ENCODE measurements at places on chromosomes 2 and 18.

DNA sequence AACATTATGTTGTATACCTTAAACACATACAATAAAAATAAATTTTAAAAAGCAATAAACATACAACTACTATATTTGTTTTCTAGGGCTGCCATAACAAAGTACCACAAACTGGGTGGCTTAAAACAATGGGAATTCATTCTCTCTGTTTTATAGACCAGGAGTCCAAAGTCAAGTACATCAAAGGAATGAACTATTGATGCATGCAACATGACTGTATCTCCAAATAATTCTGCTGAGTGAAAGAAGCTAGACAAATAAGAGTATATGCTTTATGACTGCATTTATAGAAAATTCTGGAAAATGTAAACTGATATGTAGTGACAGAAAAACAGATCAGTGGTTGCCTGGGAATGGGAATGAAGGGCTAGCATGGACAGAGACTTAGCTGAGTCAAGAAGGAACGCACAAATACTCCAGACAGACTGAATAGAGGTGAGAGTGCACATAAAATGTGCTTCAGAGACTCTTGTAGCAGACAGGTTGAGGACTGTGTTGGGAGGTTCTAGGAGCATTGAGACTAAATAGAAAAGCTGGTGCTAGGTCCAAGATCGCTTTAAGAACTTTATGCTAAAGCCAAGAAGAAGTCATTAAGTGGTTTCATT is 11.0 kb upstream of the PLA2R1 start:
- DNase-seq, result no peak

DNA sequence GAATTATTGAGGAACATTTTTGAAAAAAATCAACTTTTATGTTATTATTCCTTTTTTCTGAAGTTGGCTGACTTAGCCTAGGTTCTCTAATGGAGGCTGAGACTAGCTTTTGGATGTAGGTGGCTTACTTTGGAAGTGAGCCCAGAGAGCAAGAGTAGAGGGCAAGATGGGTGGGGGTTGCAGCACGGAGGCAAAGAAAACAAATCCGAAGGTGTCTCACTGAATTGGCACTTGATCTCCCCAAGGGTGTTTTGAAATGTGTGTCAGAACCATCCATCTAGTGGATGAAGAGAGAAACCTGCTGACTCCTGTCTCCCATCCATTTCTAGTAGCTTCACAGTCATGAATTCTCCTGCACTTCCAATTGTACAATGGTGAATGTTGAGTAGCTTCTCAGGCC is 390.7 kb downstream of the TMEM182 start:
- no peak for DNase-seq

DNA sequence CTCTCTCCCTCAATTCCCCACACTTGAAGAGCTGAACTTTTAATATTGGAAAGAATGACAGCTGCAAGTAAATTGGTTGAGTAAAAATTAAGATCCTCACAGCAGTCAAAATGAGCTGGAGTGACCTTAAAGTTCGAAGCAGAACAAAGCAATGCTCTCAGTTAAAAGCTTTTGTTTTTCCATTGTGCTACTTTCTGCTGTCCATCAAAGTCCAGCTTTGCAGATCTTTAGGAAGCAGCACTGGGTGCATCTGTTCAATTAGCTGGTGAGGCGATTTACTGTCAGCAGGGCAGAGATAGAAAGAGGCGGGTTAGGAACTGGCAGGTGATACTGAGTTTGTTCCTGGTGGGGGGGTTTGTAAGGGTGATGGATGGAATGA is 834.8 kb downstream of the CPS1 start:
- no peak for DNase-seq

DNA sequence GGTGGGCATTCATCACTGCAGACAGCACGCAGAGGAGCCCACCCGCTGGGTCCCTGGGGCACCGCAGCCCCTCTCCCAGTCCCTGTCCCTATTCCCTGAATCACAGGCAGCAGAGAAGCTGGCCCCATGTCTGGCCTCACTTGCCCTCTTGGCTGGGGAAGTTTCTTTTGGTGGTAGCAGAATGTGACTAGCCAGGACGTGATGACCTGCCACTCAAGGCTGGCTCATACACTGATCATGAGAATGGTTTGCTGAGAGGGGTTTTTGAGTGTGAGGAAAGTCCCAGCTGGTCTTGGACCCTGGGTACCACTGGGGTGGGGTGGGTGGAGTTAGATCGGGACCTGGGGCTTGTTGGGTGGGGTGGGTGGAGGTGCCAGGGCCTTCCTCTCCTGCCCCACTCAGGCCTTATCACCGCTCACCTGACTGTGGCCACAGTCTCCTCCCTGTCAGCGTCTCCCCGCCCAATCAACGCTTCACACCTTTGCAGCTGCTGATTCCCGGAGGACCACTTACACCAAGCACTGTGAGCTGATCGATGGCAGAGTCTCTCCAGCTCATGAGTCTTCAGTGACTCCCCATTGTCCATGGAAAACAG is 28.9 kb upstream of the FOSL2 start:
- DNase-seq, result no peak

DNA sequence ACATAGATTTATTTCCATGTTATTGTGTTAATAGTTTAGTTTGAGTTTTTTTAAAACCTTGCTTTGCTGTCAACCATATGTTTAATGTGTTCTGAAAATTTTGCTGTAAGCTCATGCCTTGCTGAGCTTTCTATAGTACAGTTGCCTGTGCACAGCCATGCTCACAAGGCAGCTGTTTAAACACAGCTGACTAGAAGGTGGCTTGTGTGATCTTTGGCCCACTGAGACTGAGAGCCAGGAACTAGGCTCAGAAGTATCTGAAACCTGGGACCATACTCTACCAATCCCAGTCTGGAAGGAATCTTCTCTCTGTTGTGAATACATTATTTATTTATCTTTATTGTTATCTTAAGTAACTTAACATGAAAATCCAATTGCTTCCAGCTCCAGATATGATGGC is 350.5 kb downstream of the KIAA1328 start:
- DNase-seq, result no peak

DNA sequence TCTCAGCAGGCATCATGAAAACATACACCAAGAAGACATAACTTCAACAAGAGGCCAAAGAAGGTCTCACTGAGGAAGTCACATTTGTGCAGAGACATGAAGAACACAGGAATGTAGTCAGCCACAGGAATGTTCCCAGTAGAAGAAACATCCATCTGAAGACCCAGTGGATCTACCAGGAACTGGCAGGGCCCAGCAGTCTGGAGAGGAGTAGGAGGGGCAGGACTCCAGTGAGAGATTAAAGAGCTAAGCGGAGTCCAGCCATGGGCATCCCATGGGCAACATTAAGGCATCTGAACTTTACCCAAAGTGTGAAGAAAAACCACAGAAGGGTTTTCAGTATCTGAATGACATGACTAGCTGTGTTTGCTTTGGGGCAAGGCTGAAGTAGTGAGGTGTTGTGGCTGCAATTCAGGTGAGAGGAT is 103.1 kb downstream of the UPP2 start:
- DNase-seq, result no peak

GRCh38 chr2:143953451-143954030 is 566.4 kb downstream of the ZEB2 start:
- DNase-seq, result no peak

DNA sequence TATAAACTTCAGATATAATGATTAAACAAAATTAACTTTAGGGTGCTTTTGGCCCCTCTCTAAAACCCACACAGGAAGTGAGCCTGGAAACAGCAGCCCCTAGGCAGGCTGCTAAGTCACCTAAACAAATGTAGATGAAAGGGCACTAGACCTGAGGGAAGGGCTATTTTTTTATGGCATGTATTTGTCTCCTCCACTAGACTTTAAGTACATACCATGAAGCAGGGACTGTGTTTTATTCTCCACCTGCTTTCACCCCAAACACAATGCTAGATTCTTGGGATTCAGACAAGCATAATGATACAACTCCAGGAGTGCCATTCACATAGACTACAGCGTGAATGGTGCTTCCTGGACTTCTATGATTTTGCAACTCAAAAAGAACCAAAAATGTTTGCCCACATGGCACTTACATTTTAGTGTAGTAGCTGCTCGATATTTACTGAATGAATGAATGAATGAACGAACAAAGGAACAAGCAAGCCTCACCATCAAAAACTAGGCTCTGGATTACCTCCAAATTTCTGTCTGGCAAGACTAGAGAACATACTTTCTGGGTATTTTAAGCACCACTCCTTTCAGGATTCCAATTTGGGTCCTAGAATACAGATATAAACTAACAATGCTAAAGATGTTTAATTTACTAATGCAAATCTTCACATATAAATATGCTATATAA is 10.1 kb downstream of the ATAD2B start:
- DNase-seq, result no peak

DNA sequence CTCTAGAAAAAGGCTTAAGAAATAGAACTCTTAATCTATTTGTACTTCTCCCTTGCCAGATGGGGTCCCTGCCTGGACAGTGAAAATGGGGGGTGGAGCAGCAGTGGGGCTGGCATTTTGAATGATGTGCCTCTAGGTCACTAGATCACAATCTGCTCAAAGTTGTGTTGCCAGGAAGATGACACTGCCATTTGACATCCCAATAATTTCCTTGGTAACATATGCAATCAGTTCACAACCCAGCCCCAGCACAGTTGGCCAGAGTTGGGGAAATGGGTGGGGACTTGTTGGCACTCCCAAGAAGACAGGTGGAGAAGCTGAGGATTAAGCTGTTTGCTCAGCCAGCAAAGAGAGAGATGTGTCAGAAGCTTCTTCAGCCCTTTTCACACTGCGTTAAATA is 558.3 kb upstream of the KLHL29 start:
- no peak for DNase-seq

GRCh38 chr2:235666213-235666781 is 172.5 kb downstream of the AGAP1 start:
- DNase-seq, result no peak

DNA sequence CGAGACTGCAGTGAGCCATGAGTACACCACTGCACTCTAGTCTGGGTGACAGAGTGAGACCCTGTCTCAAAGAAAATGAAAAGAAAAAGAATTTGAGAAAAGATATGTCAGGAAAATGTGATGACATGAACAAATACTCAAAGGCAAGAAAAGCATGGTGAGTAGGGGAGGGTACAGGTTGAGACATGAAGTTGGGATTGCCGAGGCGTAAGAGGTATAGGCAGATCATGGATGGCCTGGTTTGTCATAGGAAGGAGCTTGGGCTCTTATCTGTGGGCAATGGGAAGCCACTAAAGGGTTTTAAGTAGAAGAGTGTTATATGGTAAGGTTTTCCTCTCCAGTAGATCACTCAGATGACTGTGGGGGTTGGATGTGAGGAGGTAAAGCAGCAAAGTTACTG is 32.3 kb downstream of the SPAST start:
- no peak for DNase-seq

- DNase-seq, result no peak
Measured at GRCh38 chr2:55590810-55591440, 26.5 kb downstream of the PPP4R3B start.

DNA sequence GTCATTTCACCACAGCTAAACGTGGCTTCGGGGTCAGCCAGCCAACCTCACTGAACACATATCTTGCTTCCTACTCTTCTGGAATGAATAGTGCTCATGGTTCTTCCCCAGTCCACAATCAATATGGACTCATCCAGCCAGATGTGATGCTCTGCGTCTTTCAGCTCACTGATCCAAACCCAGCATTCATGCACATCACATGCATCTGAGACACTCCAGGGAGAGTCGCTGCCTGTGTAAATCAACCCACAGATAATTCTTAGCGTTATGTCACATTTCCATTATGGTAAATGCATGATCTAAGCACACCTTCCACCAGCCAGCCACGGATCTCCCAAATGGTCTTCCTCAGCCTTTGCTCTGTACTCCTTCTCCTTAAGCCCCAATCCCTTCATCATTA is 306.7 kb upstream of the CHAC2 start:
- no peak for DNase-seq

GRCh38 chr18:39403121-39403520 is 1837.5 kb upstream of the CELF4 start:
- no peak for DNase-seq

DNA sequence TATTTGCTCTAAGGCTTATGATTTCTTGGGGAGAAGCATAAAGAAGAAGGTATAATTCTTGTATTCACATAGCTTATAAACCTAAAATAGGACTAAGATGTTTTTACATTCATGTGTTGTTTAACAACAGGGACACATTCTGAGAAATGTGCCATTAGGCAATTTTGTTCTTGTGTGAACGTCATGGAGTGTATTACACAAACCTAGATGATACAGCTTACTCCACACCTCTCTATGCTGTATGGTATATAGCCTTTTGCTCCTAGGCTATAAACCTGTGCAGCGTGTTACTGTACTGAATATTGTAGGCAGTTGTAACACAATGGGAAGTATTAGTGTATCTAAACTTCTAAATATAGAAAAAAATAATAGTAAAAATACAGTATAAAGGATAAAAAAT is 92.1 kb downstream of the PHLPP1 start:
- no peak for DNase-seq

- DNase-seq, result no peak
Measured at GRCh38 chr18:48950536-48951447, at the start of gene SMAD7. Gene SMAD7 (minus strand): TSS chr18:48950965. CDS start chr18:48950424, 541 bp downstream.

DNA sequence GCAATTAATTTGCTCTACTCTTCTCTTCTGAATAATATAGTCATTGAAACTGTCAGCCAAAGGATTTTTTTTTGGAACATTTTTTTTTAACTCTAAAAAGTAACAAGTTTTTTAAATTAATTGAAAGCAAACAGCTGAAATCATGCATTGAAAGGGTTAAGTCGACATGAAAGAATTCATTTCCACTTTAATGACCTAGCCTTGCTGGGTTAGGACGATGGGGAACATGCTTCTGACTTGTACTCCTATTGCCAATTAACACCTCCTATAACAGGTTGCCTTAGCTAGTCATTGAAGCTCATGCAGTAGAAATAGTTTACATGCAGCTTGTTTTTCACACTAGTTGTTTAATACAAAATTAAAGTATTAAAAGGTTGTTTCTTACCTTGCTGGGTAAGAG is 47.8 kb downstream of the PSMD14 start:
- no peak for DNase-seq

GRCh38 chr18:44700652-44701051 is 20.0 kb downstream of the SETBP1 start:
- DNase-seq, result peak; percentile 54

DNA sequence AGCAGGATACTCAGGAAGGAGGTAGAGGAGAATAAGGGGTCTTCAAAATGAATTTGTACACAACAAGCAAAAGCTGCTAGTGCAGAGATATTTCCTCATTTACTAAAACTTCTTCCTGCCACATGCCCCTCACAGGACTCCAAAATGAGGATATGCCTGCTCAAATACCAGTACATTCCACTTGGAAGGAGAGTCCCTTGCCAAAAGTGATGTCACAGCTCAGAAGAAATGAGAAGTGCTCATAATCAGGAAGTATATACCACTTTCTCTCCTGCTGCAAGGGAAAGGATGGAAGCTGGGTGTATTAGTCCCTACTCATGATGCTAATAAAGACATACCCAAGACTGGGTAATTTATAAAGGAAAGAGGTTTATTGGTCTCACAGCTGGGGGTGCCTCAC is 87.7 kb upstream of the FSHR start:
- DNase-seq, result no peak

DNA sequence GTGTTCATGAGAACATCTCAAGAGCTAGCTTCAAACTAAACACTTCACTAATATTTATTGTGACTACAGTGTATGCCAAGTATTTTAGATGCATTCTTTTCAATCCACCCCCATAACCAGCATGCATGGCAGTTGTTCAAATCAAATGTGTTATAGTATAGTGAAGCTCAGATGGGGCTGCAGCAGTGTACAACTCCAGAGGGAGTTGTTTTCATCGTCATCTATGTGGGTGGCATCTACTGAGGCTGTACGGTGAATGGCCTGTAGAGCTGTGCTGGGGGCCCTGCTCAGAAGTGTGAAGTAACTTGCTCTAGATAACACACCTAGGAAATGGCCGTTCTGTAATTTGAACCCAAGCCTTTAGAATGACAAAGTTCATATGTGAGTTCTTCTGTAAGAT is 71.8 kb upstream of the LRATD1 start:
- no peak for DNase-seq

GRCh38 chr2:65367524-65367923 is 64.9 kb downstream of the SPRED2 start:
- DNase-seq, result no peak

All from CD4-positive, alpha-beta T cell treated with Interleukin-4 for 1 hour (primary cell).